ENCODE measurements at places on chromosomes 2 and 18.

DNA sequence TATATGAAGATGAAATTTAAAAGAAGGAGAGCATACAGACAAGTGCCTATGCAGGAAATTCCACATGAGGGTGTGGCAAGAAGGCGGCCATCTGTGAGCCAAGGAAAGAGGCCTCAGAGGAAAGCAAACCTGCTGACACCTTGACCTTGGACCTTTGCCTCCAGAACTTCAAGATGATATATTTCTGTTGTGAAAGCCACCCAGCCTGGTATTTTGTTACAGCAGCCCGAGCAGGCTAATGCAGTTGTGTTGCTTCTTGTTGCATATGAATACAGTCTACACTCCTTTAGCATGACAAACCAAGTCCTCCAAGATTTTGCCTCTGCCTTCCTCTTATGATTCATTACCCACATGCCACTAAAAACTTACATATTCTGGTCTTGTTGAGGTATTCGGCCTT lies 374.8 kb upstream of the TRIB2 start:
- no peak for DNase-seq

DNA sequence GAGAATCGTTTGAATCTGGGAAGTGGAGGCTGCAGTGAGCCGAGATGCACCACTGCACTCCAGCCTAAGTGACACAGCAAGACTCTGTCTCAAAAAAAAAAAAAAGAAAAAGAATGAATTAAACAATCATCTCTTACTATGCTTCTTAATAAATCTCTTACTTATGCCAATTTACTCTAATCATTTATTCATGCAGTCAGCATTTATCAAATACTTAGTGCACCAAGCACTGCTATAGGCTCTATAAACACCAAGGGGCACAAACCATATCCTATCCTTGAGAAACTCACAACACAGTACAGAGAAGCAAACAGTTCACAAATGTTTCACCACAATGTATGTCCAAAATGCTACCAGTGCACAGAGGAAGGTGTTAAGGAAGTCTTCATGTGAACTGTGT lies 189.4 kb downstream of the PDE11A start:
- no peak for DNase-seq

GRCh38 chr18:52723550-52723970 lies 383.6 kb downstream of the DCC start:
- DNase-seq = no peak

DNA sequence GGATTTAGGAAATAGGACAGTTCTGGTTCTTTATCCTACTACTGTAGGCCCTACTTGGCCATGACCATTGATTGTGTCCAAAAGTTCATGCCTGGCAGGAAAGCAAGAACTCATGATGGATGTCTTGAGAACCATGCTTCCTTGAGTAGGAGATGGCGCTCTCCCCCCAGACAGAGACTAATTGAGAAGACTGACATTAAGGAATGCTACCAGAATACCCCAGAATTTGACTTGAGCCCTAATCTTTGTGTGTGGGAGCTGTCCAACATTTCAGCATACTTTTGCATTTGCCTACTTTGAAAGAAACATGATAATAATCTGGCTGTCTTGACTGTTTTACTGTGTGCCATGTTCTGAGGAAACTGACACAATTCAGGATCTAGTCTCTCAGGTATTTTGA lies 23.3 kb downstream of the MAPRE3 start:
- DNase-seq = no peak

- DNase-seq = no peak
Observed at GRCh38 chr2:241432824-241433448, 75.4 kb downstream of the STK25 start.

DNA sequence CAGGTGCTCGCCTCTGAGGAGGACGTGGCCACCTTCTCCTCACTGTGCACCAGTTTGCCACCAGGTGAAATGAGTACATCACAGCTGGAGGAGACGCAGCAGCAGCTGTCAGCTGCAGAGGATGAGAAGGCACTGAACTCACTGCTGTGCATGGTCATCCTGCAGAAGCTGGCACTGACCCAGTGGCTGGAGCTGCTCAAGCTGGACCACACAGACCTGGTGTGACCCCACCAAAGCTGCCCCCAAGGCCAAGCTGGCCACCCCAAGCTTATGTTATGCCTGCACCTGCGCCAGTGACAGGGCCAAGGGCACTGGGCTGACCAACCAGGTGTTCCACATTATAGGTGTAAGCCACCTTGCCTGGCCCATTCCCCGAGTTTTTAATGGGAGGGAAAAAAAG lies 19.3 kb downstream of the CLK1 start:
- no peak for DNase-seq

GRCh38 chr2:12282780-12283695 lies 433.7 kb upstream of the TRIB2 start:
- no peak for DNase-seq
